Activated T-helper 2 cell treated with anti-CD3 and anti-CD28 coated beads, Interferon-gamma antibody, Interleukin-2, Interleukin-4, amounts not matched to agents 10 μg/mL and 5 μg/mL and 100 μg/mL, durations not matched to agents 14 hours and 24 hours and 36 hours (primary cell): ENCODE measurements at places on chromosomes 12 and 14.

GRCh38 chr12:103401421-103401820 lies 94.3 kb downstream of the C12orf42 start:
- DNase-seq = no peak
- no peak overlapping the region for H3K27ac ChIP-seq
- no peaks in the 10 kb centered on the region for H3K4me1 ChIP-seq
- no peak overlapping the region for H3K4me3 ChIP-seq
- H3K27me3 ChIP-seq = no peaks in the 10 kb centered on the region

DNA sequence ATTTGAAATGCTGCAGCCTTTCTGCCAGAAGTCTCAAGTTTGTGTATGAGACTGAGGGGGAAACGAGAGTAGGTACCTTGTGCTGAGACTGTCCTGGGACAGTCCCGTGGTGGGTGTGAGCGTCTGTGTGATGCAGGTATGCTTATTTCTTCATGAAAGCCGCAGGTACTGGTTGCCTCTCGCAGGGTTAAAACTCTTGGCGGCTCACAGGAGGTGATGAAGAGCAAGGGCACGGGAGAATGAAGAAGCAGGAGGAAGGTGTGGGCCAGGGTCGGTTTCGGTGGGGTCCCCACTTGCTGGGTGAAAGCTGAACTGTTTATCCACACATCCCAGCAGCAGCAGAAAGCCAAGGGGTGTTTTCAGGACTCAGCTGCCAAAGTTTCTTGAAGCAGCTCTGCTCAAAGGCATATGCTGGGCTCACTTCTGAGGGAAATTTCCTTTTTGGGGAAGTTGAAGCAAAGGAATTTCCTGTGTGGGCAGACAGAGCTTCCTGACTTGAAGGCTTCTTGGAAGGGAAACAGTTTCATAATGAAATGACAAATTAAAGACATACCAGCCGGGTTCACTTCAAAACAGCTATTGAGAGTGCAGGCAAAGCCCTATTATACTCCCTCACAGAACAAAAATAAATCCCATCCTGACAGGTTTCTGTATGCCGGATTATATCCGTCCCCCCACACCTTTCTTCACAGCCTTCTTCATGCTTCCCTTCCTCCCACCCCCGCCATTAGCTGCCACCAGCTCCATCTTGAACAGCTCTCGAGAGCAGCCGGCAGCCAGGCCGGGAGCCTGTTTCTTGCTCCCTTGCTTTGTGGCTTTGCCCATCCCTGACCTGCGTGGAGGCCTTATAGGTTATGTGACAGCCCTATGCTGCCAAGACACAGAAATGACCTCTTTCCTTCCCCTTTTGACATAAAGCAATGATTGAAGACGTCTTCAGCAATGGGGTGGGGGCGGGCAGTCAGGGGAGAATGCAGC lies 116.6 kb downstream of the ETV6 start:
- peaks cover 77% of the 10 kb centered on the region for H3K4me1 ChIP-seq
- H3K27ac ChIP-seq = peak overlapping the region; percentile 87
- H3K36me3 ChIP-seq = peaks cover 68% of the 10 kb centered on the region
- H3K27me3 ChIP-seq = no peaks in the 10 kb centered on the region

DNA sequence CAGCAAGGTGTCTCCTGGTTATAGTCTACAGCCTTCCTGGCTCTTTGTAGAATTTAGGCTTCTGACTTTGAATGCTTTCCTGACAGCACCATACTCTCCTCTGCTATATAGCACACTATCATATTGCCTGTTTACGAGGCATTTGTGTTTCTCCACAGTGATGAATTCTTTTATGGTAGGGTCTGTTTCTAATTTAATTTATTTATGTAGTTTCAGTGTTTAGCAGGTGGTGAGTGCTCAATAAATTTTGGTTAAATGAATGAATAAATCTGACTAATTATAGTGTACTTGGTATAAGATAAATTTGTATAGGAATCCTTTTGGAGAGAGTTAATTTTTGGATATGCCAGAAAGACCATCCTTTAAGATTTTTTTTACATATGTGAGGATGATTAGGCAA lies 115.3 kb downstream of the RAD51B start:
- no peak for DNase-seq
- no peak overlapping the region for H3K27ac ChIP-seq
- no peaks in the 10 kb centered on the region for H3K27me3 ChIP-seq
- H3K4me3 ChIP-seq = no peak overlapping the region
- no peaks in the 10 kb centered on the region for H3K36me3 ChIP-seq

DNA sequence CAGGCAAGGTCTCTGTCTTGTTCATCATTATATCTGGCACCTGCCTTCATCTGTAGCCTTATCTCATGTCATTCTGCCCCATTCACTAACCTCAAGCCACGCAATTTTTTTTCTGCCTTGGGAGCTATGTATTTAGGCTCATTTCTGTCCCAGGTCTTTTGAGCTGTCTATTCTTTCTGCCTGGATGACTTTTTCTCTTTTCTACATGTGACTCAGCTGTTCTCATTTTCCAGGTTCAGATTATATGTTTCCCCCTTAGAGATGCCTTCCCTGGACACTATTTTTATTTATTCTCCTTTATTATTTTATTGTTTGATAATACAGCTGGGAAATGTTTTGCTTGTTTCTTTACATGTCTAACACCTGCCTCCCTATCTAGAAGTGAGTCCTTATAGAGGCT lies 737.4 kb upstream of the TBX3 start:
- no peak for DNase-seq
- H3K4me3 ChIP-seq = no peak overlapping the region
- H3K27ac ChIP-seq = no peak overlapping the region

GRCh38 chr14:29710015-29710414 lies 217.6 kb downstream of the PRKD1 start:
- H3K27ac ChIP-seq = no peak overlapping the region
- no peak overlapping the region for H3K4me3 ChIP-seq
- H3K4me1 ChIP-seq = no peaks in the 10 kb centered on the region

- no peaks in the 10 kb centered on the region for H3K36me3 ChIP-seq
- H3K27me3 ChIP-seq = no peaks in the 10 kb centered on the region
These were observed 1141.3 kb downstream of the BCL11B start for GRCh38 chr14:98130691-98131090.

- H3K4me3 ChIP-seq = no peak overlapping the region
- H3K36me3 ChIP-seq = no peaks in the 10 kb centered on the region
- H3K27ac ChIP-seq = no peak overlapping the region
- H3K27me3 ChIP-seq = peaks cover 21% of the 10 kb centered on the region
These were observed 350.6 kb downstream of the CACNA1C start for GRCh38 chr12:2403221-2403976.

DNA sequence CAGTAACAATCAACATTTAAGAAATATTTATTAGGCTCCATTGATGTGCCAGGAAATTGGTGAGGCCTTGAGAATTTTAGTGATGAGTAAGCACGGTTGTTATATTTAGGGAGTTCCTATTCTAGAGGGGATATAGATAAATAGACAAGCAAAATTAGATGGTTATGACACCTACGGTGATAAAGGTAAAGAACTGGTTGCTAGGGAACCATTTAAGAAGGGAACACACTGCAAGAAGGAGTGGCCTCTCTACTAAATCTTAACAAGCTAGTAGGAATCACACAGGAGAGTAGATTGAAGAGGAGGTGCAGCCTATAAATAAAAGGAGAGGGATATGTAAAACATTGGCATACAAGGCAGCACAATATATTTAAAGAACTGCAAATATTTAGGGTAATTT lies 155.2 kb downstream of the LRIG3 start:
- no peak overlapping the region for H3K27ac ChIP-seq
- H3K4me3 ChIP-seq = no peak overlapping the region
- DNase-seq = no peak
- H3K36me3 ChIP-seq = no peaks in the 10 kb centered on the region
- no peaks in the 10 kb centered on the region for H3K27me3 ChIP-seq
- H3K4me1 ChIP-seq = no peaks in the 10 kb centered on the region

DNA sequence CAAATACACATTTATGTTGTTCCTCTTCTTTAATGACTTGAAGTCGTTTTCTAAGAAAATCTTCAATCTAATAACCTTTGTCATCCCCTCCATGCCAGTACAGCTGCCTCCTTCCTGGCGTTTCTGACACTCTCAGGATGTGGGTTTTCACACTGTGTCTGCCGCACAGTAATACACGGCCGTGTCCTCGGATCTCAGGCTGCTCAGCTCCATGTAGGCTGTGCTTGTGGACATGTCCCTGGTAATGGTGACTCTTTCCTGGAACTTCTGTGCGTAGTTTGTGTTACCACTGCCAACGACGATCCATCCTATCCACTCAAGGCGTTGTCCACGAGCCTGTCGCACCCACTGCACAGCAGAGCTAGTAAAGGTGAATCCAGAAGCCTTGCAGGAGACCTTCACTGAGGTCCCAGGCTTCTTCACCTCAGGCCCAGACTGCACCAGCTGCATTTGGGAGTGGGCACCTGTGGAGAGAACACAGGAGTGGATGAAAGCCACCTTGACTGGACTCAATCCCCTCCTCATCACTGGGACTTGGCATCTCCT lies 1095.9 kb downstream of the TMEM121 start:
- no peak overlapping the region for H3K4me3 ChIP-seq
- H3K27ac ChIP-seq = no peak overlapping the region
- no peak for DNase-seq
- no peaks in the 10 kb centered on the region for H3K36me3 ChIP-seq
